Esophagus mucosa (tissue), 1 donor: ENCODE measurements at places on chromosomes 16 and 17. TPM values are rescaled to one million over a fixed set of nuclear protein-coding genes. Genes with fewer than 3 reads are reported as not detected.

Gene SLC6A2
- not detected for total RNA-seq

Gene KRTAP4-1
- not detected for total RNA-seq

Gene KCNH4
- not detected for total RNA-seq

Gene MPP2
- 0.32 TPM for total RNA-seq

Gene MPHOSPH6
- 24.6 TPM for total RNA-seq

Gene TBC1D3H
- total RNA-seq: not detected

Gene TP53TG3B
- total RNA-seq: not detected

Gene C1QL1
- 0.12 TPM for total RNA-seq

Gene SMIM36
- not detected for total RNA-seq

Gene MT1A
- total RNA-seq: 2.9 TPM

Gene HOXB9
- total RNA-seq: not detected

Gene RMI2
- 11.0 TPM for total RNA-seq

Gene PIGS
- 37.3 TPM for total RNA-seq

Gene PIK3R5
- total RNA-seq: 0.88 TPM

Gene ROGDI
- total RNA-seq: 21.3 TPM

Gene NHLRC4
- 0.12 TPM for total RNA-seq

Gene CRYBA1
- total RNA-seq: not detected

Gene TRAPPC2L
- 61.0 TPM for total RNA-seq

Gene MEOX1
- total RNA-seq: 1.2 TPM

Gene CCL2
- 2.2 TPM for total RNA-seq

Gene NME4
- 25.3 TPM for total RNA-seq

Gene PGP
- 6.6 TPM for total RNA-seq

Gene MYADML2
- not detected for total RNA-seq

Gene PPP1R1B
- 1.6 TPM for total RNA-seq

Gene PMFBP1
- 2.0 TPM for total RNA-seq

Gene AOC3
- 5.7 TPM for total RNA-seq

Gene OR1F1
- not detected for total RNA-seq

Gene OMG
- not detected for total RNA-seq

Gene PIRT
- not detected for total RNA-seq

Gene RNF222
- 10.8 TPM for total RNA-seq

Gene KIAA0513
- total RNA-seq: 8.1 TPM

Gene TBC1D28
- total RNA-seq: not detected

Gene FBXL19
- 19.2 TPM for total RNA-seq

Gene RASD1
- 0.60 TPM for total RNA-seq

Gene DPEP2
- total RNA-seq: 0.68 TPM

Gene LGALS9
- 22.6 TPM for total RNA-seq

Gene FOXL1
- 0.08 TPM for total RNA-seq

Gene KRTAP9-4
- not detected for total RNA-seq

Gene OR4D1
- not detected for total RNA-seq

Gene RAPGEFL1
- total RNA-seq: 112 TPM

Gene ADPRM
- 4.5 TPM for total RNA-seq

Gene ADAD2
- 1.1 TPM for total RNA-seq

Gene HEATR9
- total RNA-seq: not detected

Gene DNAI2
- not detected for total RNA-seq

Gene COQ7
- total RNA-seq: 12.8 TPM

Gene WNT9B
- not detected for total RNA-seq

Gene CES3
- 1.1 TPM for total RNA-seq

Gene C17orf113
- total RNA-seq: 0.48 TPM

Gene MC1R
- 1.6 TPM for total RNA-seq
